ENCODE measurements at places on chromosomes 6 and 20.
A peak's percentile ranks its signal among the peaks of the same experiment; 100 is the strongest.

- no peak for DNase-seq
Observed at GRCh38 chr6:150857062-150857944, 8.2 kb upstream of the MTHFD1L start.

- DNase-seq: no peak
Observed at GRCh38 chr6:111589366-111589765, 16.3 kb downstream of the TRAF3IP2 start.

DNA sequence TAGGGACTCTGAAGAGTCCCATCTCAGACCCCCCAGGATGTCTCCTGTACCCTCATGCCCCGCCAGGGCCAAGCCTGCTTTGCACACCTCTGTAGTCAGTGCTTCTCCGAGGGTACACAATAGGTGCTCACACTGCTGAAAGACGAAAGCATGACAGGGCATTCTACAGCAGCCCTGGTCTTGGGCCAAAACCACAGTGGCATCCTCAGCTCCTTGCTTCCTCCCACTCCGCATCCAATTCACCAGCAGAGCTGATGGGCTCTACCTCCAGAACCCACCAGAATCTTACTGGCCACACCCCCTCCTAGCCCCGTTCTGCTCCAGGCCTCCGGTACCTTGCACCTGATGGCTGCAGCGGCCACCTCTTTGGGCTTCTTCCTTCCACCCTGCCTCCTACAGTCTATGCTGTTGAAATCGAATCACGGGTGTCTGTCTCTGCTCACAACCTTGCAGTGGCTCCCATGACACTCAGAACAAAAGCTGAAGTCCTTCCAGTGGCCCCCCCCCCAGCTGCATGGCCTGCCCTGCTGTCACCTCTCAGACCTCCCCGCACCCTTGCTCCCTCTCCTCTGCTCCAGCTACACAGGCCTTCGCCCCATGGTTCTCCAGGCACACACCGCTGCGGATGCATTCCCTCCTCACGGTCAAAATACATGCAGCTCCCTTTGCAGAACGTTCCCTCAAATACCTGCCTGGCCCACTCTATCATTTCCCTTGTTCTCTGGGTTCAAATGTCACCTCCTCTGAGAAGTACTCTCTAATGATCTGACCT is 1.2 kb downstream of the ANGPT4 start:
- DNase-seq: no peak

DNA sequence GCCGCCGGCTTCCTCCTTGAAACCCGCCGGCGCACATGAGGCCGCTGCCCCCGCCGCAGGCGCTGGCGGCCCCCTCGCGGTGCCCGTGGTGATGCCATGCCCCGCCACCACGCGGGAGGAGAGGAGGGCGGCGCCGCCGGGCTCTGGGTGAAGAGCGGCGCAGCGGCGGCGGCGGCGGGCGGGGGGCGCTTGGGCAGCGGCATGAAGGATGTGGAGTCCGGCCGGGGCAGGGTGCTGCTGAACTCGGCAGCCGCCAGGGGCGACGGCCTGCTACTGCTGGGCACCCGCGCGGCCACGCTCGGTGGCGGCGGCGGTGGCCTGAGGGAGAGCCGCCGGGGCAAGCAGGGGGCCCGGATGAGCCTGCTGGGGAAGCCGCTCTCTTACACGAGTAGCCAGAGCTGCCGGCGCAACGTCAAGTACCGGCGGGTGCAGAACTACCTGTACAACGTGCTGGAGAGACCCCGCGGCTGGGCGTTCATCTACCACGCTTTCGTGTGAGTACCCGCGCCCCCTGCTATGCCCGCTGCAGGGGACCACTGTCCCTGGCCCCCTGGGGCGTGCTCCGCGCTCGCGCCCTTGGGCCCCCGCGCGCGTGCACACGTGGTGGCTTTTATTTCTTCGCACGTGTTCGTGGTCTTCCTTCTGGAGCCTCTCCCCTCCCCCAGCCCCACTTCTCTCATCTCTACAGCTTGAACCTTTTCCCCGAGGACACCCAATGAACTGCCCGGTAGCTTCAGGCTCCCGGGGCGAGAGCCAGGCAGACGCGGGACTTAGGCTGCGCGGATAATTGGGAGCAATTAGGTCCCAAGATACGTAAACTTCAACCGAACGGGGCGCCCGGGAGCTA is 453 bp downstream of the KCNQ5 start:
- no peak for DNase-seq

DNA sequence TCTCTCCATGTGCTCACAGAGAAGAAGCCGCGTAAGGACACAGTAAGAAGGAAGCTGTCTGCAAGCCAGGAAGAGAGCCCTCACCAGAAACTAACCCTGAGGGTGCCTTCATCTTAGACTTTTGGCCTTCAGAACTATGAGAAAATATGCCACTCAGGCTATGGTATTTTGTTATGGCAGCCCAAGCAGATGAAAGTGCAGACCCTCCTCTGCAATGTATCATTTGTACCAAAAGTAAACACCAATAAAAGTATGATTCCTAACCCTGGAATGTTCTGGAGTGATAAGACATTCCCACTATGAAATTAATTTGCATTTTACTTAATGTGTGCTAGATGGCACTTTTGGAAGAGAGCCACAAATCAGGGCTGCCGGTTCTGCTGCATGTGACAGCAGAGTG is 594.3 kb downstream of the UTRN start:
- DNase-seq: no peak

GRCh38 chr20:62141397-62142251 is 1.6 kb downstream of the PSMA7 start:
- peak; percentile 67 for DNase-seq

DNA sequence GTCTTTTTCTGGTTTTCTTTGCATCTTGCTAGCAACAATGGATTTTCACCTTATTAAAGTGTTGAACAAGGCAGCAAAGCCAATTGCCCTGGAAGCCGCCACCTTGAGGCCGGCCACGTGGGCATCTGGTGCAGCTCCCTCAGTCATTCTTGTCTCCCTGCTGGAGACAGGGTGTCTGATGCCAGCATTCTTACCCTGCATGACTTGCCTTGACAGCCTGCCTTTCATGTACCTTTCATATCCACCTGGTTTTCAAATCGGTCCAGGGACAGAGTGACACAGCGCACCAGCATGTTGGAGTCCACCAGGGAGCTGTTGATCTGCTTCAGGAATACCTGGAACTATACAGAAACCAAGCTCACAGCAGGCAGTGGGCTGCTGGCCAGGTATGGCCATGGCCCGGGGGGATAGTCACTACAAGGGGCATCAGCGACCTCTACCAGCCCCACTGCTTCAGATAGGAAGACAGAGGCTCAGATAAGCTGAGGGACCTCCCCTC is 49.8 kb downstream of the MYH7B start:
- DNase-seq: no peak

GRCh38 chr20:20755674-20756319 is 43.4 kb upstream of the RALGAPA2 start:
- DNase-seq: no peak

DNA sequence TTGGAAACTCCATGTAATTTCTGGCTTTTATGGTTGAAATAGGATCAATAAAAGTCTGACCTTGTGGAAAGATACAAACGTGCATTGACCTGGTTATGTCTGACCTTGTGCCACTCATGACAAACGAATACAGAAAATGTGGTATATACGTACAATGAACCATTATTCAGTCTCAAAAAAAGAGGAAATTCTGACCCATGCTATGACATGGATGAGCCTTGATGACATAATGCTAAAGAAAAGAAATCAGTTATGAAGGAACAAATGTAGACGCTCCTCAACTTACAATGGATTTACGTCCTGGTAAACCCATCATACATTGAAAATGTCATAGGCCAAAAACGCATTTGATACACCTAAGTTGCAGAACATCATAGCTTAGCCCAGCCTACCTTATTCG is 309.7 kb upstream of the SULF2 start:
- no peak for DNase-seq

- DNase-seq: no peak
Observed at GRCh38 chr6:143559051-143559660, 47.6 kb upstream of the FUCA2 start.

- peak; percentile 74 for DNase-seq
Observed at GRCh38 chr20:22577515-22578220, 6.7 kb downstream of the FOXA2 start.

DNA sequence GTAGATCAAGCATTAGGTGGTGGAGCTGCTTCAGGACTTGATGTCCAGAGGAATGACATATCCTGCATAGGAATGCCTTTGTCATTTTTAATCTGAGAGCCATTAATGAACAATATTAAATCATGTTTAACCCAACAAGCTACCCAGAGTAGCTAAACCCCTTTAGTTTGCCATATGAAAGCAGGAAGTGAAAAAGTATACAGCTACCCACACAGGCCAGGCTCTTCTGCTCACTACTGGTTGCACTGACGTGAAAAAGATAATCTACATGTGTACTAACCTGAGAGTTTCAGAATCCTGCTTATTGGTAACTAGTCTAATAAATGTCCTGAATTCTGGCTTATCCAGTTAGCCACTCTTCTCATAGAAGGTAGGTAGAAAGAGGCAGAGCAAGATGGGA is 19.9 kb downstream of the GLYATL3 start:
- DNase-seq: no peak

GRCh38 chr6:134419716-134420115 is 101.8 kb upstream of the SGK1 start:
- no peak for DNase-seq

DNA sequence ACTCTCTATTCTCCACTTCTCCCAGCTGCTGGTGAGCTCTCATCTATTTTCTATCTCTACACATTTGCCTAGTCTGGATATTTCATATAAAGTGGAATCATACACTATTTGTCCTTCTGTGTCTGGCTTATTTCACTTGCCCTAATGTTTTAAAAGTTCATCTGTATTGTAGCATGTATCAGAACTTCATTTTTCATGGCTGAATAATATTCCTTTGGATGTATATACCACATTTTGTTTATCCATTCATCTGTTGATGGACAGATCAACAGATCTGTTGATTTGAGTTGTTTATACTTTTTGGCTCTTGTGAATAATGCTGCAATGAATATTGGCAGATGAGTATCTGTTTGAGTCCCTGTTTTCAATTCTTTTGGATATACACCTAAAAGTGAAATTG is 49.6 kb downstream of the NHLRC1 start:
- DNase-seq: no peak

DNA sequence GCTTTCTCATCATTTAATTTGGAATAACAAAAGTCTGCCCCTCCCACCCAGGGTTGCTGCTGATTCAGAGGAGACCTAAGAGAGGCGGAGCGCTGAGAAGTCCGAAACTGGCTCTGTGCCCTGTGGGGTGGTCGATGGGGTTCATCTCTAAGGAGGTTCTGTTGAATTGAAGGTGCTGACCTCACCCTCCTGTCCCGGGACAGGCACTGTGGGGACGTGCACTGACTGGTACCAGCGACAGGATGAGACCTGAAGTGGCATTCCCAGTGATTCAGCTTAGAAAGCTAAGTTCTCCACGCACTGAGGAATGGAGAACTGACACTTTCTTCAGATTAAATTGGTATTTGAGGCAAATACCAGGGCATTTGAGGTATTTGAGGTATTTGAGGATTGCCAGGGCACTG is 1.3 kb downstream of the GUCA1B start:
- DNase-seq: no peak

- no peak for DNase-seq
Observed at GRCh38 chr6:44333273-44333919, 9.1 kb upstream of the SPATS1 start.

DNA sequence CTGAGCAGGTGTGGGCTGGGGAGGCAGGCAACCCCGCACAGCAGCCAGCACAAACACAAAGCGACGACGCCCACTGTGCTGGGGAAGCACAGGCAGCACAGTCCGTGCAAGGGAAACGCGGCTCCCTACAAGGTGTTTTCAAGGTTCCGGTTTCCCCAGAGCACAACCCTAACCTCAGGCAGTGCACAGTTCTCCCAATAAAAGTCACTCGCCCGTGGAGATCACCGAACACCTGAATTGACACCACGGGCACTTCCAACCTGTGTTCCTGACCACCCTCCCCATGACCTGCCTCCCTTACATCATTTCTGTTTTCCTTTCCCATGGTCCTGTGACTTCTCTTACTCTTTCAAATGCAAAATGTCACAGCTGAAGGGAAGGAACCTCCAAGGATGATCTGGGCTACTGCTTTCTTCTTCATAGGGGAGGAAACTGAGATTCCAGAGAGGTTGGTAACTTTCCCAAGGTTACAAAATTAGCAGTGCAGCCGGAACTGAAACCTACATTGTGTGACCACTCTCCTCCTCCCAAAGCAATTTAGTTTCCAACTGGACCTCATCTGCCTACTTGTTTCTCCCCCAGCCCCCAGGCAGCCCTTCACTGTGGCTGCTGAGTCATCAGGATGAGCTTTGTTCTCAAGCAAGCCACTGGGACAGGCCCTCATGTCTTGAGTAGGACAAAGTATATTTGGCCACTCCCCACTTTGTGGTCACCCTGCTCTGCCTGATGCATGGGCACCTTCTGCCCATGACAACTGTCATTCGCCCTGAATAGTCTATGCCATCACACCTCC is 125.3 kb downstream of the ATXN1 start:
- DNase-seq: no peak

DNA sequence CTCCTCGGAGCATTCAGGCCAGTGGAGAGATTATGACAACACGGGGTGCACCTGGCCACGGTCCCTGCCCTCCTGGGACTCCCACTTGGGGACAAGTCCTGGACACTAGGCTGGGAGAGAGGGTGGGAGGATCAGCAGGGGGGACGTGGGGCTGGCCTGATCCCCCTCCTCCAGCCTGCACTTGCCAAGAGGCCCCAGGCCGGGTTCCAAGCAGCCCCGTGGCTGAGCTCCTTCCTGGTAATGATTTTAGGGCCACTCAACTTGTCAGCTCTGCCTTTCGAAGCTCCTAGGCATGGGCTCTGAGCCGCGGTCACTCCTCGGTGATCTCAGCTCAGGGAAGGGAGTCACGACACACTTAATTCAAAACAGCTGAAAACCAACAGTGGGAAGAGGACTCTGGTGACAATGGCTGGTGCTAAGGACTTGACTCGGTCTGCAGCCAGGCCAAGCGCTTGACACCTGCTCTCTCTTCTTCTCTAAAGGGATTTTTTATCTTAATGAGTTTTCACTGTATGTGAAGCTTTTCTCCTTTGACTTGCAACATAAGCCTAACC is 161.7 kb downstream of the BMP7 start:
- peak; percentile 44 for DNase-seq

GRCh38 chr20:19070026-19070425 is 142.4 kb upstream of the SLC24A3 start:
- DNase-seq: no peak

DNA sequence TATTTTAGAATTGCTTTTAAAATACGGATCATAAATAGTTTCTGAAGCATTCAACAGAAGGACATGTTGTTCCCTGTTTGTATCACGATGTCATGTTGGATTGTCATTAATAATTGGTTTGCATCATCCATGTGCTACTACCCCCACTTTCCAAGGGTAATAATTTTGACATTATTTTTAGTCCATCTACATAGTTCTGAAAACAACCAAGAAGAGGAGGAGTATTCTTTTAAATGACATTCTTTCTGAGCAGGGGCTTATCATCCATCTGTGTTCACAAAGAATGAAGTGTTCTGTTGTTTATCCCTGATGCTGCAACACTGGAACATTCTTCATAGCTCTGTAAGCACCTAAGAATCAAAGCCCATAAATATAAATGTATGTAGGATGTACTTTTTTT is 151.0 kb upstream of the CITED2 start:
- DNase-seq: no peak

DNA sequence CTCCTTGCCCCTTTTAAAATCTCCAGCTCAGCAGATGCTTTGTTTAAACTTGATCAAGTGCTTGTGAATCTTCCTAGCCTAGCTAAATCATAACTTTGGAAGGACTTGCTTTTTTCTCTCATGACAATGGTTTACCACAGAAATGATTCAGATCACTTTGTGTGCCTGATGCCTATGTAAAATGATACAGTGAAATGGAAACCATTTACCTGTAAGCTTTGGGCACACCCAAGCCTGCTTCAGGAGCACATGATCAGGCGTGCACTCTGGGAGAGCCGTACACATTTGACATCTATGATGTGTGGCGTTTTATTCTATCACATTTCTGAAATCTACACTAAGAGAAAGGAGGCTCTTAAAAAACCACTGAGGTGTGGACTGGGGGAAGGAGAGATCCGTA is 41.1 kb downstream of the PTPN1 start:
- no peak for DNase-seq
